ENCODE measurements at places on chromosomes 5 and 9. TPM values are rescaled to one million over a fixed set of nuclear protein-coding genes. Genes with fewer than 3 reads are reported as not detected.

DNA sequence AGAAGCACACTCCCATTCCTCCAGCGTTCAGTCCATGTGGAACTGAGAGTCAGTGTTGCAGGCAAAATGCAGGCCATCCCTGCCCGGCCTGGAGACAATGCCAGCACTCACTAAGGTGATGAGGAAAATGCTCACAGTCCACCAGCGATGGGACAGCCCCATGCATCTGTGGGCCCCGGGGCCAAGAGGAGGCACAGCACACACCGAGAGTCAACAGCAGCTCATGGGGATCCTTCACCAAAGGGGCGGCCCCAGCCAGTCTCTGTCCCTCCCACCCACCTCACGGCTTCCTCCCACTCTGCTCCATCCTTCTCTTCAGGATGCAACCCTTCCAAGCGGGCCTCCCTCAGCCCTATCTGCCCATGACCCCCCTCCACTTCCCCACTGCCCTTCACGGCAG lies 6.2 kb downstream of the SEMA4D start:
- no peak for DNase-seq

- DNase-seq = no peak
Measured at GRCh38 chr9:108511307-108511706, 344.5 kb downstream of the ACTL7B start.

Gene TOR4A
- 2.8 TPM for total RNA-seq

GRCh38 chr9:83521411-83521810 lies 16.8 kb downstream of the FRMD3 start:
- no peak for DNase-seq

GRCh38 chr9:92774274-92774673 lies 9.6 kb upstream of the BICD2 start:
- DNase-seq = no peak

Measured in neural progenitor cell (in vitro differentiated cells).